C1 segment of cervical spinal cord (tissue), 14 donors: ENCODE measurements at places on chromosomes 7 and 10.

GRCh38 chr7:40899636-40900507 lies 765.1 kb downstream of the SUGCT start:
- DNase-seq = no peak

DNA sequence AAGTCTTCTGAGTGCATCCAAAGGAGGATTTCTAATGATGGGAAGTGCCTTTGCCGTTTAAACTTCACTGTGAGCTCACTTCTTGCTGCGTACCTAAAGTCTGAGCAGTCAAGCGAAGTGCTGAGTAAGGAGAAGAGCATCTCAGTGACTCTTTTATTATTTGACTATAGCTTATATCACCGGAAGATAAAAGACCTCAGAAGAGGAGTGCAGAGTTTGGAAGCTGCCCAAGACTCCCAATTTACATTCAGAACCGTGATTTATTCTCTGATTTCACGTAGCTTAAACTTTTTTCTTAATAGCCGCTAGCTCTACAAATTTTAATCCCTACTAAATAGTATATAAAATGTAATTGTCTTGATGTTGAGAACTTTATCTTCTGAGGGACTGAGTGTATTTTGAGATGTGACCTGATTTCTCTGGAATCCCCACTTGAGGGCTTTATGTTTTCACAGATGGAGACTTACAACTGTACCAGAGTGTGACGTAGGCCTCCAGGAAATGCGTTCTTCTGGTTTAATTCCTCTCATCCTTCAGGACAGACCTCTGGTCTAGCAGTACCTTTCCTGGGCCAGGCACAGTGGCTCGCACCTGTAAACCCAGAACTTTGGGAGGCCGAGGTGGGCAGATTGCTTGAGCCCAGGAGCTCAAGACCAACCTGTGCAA lies 51.1 kb downstream of the CAMK1D start:
- no peak for DNase-seq

DNA sequence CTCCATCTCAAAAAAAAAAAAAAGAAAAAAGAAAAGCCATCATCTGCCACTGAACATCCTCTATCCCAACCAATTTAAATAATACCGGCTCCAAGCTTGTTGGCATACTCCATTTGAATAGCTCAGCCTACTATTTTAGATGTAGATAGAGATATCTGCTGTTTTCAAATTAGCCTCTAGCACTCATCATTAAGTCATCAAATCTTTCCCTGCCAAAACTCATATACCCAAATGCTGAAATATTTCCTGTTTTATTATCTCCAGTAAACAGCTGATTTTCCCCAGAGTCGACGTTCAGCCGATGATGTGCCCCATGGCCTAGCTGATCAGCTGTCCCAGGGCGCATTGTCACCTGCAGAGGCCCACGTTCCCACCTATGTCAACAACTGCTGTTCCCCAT lies 34.5 kb upstream of the FRMD4A start:
- DNase-seq = no peak

- DNase-seq = no peak
Measured at GRCh38 chr7:37709631-37710509, 26.3 kb downstream of the GPR141 start.

DNA sequence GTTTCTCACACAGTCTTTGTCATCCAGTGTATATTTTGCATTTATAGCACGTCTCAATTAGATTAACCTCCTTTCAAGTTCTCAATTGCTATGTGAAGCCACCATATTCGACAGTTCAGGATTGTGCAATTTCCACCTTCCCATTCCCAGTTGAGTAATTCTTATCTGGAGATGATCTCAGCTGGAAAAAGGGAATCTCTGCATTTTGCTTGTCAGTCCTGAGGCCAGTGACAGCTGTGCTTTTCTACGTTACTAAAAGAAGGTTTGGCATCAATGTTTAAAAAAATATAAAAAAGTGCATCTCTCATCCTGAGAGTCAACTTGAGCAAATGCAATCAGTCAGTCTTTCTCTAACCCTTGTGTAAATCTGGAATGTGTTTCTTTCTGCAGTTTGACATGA lies 247.7 kb downstream of the PRKG1 start:
- DNase-seq = no peak

GRCh38 chr7:50228148-50228547 lies 76.4 kb upstream of the IKZF1 start:
- no peak for DNase-seq

- no peak for DNase-seq
Measured at GRCh38 chr7:92404170-92404614, 43.1 kb upstream of the GATAD1 start.

- no peak for DNase-seq
Measured at GRCh38 chr7:14115701-14116100, 126.2 kb upstream of the ETV1 start.

DNA sequence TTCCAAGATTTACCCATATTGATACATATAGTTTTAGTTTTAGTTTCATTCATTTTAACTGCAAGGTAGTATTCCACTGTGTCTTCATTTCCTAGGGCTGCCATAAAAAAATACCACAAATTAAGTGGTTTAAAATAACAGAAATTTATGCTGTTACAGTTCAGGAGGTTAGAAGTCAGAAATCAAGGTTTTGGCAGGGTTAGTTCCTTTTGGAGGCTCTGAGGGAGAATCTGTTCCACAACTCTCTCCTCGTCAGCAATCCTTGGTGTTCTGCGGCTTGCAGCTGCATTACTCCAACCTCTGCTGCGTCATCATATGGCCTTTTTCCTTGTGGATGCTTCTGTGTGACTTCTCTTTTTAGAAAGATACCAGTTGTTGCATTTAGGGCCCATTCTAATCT lies 176.2 kb downstream of the DNAJC1 start:
- DNase-seq = no peak

- no peak for DNase-seq
Measured at GRCh38 chr7:63117-63480, 129.3 kb upstream of the FAM20C start.

DNA sequence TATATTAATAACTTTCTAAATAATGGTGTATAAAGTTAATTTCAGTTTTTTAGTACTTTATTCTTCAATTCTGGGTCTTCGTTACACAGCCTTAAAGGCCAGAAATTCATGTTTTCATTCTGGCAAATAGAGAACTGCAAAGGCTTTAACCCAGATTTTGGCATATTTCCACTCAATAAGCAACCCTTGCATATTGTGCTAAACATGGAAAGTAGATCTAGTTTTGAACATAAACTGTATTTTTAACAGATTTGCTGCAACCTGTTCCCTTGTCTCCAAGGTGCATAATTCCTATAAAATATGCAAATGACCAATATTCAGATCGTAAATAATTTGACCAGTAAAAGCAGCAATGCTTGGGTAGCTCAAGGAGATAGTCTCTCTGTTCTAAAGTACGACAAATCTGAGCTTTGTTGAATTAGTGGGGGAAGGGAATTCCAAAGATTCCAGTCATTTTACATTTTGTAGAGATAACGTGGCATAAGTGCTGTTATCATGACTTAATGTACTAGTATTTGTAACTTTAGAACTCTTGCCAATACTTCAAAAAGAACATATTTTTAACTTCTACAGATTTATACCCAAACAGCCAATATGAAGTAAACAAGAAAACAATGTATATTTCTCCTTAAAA lies 46.4 kb upstream of the RSBN1L start:
- DNase-seq = no peak

DNA sequence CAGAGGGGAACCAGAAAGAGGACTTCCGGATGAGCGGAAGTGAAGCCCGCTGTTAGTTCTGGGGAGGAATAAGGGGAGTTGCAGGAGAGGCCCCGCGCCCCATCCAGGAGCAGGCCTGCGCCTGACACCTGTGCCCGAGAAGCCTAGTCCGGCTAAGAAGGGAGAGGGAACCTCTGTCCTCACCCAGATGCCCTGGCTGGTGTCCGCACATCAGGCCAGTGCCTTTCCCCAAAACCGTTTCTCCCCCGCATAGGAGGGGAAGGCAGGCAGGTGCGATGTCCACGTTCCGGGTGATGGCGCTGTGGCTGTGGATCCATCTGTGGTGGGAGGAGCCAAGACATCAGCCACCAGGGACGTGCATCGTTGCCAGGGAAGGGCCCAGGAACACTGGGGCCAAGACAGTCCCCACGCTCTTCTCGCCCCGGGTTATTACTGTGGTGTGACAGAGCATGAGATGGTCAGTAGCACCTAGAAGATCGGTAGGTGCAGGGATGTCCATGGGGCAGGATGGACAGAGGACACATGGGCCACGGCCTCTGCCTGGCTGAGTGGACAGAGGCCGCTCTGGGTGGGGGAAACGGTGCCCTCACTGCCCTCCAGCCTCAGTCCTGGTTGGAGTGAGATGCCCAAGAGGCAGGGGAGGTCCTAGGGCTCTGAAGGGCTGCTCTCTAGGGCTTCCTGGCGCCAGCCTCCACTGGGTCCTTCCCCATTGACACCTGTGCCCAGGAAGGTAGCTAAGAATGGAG lies 262.7 kb downstream of the CELF2 start:
- no peak for DNase-seq

GRCh38 chr10:122213364-122213763 lies 57.7 kb upstream of the BTBD16 start:
- no peak for DNase-seq

DNA sequence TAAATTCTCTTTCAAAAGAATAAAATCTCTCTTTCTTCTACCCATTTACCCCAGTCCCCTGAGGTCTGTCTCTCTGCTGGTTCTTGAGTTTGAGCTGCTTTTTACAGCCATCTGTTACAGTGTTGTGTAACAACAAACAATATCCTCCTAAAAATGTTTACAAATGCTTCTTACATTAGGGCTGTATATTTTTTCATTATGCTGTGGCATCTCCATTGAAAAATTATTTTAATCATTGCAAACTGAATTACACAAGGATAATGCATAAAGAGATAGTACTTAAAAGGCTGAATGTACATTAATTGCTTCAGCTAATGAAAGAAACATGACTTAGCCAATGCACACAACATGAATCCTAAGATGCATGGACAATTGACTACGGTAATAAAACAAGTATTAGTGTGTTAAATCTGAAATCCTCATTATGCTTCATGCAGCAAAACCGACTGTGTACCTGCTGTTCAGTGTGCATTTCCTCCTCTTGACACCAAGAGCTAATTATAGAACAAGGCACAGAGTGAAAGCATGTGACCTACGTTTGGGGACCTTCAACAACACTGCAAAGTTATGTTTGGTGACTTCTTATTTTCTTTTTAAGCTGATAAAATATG lies 181.7 kb upstream of the RHOBTB1 start:
- DNase-seq = no peak

- no peak for DNase-seq
Measured at GRCh38 chr7:129208667-129209066, 16.2 kb upstream of the AHCYL2 start.

- no peak for DNase-seq
Measured at GRCh38 chr10:52642208-52642607, 130.4 kb downstream of the MBL2 start.

- no peak for DNase-seq
Measured at GRCh38 chr7:44964831-44965440, 13.9 kb downstream of the MYO1G start.

DNA sequence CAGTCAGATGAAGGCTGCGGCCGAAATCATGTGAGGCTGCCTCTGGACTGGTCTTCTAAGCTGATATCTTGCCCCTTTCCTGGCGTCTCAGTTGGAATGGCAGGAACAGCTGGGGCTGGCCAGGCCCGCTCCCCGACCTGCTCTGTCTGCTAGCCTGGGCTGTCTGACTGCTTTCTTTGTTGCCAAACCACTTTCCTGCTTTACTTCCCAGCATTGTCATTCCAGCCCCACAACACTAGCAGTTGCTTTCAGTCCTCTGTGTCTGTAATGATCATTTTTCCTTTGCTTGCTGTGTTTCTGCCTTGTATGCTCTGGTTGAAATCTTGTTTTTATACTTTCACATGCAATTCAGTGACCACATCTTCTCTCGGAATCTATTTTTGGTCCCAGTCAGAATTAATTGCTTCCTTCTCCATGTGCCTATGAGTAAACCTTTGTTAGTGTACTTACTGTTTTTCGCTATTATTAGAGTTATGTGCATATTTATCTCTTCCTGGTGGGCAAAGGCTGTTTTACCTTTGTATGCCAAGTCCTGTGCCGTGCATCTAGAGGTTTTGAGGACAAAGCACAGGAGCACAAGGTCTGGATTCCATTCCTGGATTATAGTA lies 21.6 kb downstream of the PRPF18 start:
- DNase-seq = no peak

DNA sequence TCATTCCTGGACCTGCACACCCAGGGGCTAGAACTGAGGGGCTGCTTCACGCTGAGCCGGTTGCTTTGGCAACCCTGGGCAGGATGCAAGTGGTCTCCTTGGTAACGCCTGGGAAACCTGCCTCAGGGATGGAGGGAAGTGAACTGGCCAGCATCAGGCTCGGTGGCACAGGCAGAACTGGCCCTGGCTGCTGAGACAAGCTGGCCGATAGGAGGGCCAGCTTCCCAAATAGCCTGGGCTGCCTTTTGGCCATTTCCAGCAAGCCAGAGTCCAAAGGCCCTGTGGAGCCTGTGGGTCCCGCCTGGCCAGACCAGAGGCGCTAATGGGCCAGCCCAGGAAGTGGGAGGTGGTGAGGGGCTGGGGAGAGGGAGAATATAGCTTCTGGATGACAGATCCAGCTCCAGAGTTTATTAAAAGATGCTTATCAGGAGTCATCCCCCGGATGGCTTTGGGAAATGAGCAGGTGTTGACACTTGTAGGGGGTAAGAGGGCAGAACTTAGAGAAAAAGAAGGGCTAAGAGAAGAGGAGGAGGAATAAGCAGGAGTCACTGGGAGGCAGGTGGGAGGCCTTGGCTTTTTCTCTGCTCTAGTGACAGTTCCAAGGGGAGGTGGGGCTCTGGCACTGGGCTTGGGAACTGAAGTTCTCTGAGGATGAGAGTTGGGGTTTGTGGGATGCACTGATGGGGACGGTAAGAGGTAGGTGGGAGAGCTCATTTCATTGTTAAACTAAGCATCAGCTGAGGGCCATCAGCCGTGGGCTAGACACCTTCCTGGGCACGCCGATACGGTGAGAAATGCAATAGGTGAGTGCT lies 9.6 kb downstream of the NEURL1 start:
- peak; percentile 24 for DNase-seq

DNA sequence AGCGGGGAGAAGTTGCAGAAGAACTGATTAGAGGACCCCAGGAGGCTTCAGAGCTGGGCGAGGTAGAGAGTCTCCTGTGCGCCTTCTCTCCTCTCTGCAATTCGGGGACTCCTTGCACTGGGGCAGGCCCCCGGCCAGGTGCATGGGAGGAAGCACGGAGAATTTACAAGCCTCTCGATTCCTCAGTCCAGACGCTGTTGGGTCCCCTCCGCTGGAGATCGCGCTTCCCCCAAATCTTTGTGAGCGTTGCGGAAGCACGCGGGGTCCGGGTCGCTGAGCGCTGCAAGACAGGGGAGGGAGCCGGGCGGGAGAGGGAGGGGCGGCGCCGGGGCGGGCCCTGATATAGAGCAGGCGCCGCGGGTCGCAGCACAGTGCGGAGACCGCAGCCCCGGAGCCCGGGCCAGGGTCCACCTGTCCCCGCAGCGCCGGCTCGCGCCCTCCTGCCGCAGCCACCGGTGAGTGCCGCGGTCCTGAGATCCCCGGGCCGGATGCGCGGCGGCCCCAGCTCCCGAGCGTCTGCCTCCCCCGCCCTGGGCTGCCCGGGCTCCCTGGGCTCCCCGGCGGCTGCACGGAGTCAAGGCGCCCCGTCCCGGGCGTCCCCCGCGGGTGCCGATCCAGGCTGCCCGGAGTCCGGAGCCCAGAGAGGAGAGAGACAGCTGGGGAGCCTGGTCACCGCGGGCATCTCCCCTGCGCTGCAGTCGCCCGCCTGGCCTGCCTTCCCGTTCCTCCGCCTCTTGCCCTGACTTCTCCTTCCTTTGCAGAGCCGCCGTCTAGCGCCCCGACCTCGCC lies at the start of gene PLAU:
Gene PLAU, plus strand, starts transcription at position 369 of the 789 bp plus-strand sequence. CDS start 424 bp downstream, outside the sequence.
- DNase-seq = peak; percentile 25
